ENCODE measurements at places on chromosomes 7 and 10.
A peak's percentile ranks its signal among the peaks of the same experiment; 100 is the strongest.

DNA sequence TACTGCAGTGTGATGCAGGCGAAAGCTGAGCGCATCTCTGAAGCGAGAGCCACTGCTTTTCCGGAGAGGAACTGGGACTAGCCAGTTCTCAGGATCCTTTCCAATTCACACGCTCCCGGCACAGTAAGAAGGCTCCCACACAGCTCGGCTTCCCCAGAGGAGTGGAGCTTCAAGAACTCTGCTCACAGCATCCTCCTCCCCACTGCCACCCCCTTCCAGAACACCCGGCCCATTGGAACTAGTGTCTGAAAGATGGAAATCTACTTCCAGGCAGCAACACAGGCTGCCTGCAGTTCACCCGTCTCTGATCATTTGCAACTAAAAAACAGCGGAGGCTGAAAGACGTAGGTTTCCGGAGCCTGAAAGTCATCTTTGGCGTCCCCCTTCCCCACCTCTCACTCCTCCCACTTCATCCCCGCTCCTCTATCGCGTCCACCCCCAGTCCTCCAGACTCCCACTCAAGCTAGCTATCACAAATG lies at the start of gene DGKB:
TSS of gene DGKB (minus strand) at position 163 of the 479 bp plus-strand sequence.
- DNase-seq: peak; percentile 26

- DNase-seq: peak; percentile 24
Measured at GRCh38 chr7:6442114-6442513, 5.6 kb downstream of the DAGLB start.

DNA sequence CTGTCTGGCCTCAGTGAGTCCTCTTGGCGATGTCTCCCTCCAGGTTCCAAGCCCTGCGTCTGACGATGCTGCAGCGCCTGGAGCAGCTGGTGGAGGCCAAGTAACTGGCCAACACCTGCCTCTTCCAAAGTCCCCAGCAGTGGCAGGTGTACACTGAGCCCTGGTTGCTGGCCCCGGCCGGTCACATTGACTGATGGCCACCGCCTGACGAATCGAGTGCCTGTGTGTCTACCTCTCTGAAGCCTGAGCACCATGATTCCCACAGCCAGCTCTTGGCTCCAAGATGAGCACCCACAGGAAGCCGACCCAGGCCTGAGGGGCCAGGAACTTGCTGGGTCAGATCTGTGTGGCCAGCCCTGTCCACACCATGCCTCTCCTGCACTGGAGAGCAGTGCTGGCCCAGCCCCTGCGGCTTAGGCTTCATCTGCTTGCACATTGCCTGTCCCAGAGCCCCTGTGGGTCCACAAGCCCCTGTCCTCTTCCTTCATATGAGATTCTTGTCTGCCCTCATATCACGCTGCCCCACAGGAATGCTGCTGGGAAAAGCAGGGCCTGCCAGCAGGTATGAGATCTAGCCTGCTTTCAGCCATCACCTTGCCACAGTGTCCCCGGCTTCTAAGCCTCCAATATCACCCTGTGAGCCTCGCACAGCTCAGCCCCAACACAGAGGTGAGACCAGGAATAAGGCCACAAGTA lies 7.3 kb upstream of the ZNF22 start:
- no peak for DNase-seq

GRCh38 chr7:158850545-158851102 lies 5.7 kb upstream of the DYNC2I1 start:
- no peak for DNase-seq

GRCh38 chr10:82564353-82565196 lies 689.6 kb downstream of the NRG3 start:
- DNase-seq: no peak

GRCh38 chr10:5628451-5629302 lies 37.7 kb downstream of the ASB13 start:
- peak; percentile 42 for DNase-seq

GRCh38 chr7:95303013-95303905 lies 21.1 kb downstream of the PON1 start:
- DNase-seq: no peak

DNA sequence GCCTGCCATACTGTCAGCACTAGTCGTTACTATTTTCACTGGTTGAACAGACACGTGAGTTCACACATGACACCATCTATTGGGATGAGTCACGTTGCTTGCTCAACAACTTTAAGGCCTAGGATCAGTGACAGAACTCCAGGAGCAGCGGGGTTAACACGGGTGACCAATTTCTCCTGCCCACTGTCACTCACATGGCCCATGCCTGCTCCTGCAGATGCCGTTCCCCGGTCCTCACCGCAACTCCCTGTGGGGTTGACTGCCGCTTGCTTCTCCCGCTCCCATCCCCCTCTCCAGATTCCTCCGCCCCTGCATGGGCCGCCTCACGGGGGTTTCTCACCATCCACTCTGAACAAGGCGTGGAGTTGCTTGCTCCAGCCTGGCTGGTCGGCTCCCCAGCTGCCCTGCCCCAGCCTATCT lies 128.2 kb downstream of the TAX1BP1 start:
- peak; percentile 34 for DNase-seq

DNA sequence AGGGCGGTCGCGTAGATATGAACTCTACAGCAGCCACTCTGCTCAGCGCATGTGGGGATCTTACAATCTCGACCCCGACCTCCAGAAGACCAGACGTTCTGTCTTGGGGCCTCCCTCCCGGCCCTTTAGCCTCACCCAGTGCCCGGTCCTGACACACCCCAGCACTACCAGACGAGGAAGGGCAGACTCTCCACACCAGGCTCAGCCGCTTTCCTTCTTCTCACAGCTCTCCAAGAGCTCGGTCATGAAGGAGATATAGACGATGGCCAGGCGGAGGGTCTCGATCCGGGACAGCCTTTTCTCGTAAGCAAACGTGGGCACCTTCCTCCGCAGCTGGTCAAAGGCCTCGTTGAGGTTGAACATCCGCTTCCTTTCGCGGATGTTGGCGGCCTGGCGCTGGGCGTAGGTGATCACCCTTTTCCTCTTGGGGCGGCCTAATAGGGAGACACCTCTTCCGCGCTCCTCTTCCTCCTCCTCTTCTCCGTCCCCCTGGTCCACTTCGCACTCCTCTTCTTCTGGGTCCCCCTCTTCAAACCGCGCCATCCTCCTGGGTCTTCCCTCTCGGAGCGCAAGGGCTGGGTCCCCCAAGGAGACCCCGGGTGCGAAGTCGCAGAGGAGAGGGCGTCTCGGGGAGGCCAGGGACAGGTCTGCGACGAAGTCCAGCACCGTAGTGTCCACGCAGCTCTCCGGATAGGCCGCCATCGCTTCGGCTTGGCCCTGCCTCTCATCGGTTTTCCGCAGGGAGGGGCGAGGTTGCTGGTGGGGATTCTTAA lies at the start of gene FERD3L:
TSS of gene FERD3L (minus strand) at position 761 of the 773 bp plus-strand sequence. CDS start at position 702, 59 bp downstream.
- DNase-seq: no peak

- DNase-seq: peak; percentile 87
Measured at GRCh38 chr7:13904689-13905088, 84.8 kb downstream of the ETV1 start.

DNA sequence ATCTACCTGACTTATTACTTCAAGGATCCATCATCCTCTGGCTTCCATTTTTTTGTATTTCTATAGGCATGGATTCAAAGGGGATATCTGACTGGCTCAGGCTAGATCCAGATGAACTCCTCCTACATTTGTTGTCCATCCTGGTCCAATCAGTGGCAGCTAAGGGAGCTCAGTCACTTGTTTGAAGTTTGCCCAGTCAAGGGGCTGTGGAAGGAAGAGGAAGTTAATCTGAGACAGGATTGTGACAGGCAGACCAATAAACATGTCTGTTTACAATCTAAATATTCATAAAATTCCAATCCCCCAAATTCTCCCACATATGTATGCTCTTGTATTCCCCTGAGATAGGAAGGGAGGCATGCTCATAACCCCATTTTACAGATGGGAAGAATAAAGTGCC lies 48.7 kb downstream of the CAV1 start:
- no peak for DNase-seq

DNA sequence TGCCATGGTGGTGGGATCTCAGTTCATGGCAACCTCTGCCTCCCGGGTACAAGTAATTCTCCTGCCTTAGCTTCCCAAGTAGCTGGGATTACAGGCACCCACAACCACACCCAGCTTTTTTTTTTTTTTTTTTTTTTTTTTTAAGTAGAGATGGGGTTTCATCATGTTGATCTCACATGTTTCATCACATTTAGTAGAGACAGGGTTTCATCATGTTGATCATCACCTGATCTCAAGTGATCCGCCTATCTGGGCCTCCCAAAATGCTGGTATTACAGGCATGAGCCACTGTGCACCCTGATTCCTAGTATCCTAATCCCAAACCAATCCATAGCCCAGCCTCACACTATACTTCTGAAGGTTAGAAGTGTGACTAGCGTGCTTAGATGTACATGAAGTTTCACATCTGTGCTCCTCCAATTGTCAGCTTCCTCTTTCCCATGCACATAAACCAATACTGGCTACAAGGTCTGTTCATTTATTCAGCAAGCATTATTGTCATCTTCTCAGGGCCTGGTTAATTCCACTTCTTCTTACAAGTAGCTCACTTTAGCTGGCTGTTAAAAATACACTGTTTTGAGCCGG lies 6.8 kb upstream of the NAT16 start:
- DNase-seq: no peak

GRCh38 chr7:34949361-34949760 lies 87.9 kb downstream of the DPY19L1 start:
- peak; percentile 46 for DNase-seq

DNA sequence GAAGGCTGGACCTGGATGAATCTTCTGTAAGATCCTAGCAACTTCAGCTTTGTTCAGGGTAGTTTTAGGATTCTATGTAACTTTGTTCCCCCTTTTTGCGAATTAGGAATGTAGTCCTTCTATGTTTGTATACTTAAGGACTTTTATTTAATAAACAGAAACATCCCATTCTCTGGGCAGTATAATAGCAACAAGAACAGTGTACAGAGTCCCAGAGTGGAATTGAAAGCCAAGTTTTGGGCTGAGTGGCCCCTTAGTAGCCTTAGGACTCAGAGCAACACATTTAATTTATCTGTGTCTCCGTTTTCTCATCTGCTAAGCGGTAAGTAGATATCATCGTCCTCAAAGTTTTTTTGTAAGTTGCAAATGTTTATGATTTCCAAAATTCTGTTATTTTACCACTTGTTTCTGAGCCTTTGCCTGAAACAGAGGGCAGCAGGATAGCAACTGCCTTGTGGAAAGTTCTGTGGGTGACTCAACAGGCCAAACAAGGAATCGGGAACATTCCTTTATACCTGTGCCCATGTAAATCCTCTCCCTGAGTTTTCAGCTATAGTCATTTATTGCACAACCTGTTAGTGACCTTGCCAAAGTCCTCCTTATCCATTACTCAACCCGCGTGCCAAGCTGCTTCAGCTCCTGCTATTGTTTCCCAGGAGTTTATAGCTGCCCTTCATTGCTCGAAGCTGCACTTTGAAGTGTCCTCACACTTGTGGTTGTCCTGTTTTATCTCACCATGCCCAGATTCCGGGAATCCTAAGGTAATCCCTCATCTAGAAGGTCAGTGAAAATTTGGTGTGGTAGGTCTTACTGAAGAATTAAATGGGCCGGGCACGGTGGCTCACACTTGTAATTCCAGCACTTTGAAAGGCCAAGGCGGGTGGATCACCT lies 199.1 kb upstream of the AHR start:
- no peak for DNase-seq

DNA sequence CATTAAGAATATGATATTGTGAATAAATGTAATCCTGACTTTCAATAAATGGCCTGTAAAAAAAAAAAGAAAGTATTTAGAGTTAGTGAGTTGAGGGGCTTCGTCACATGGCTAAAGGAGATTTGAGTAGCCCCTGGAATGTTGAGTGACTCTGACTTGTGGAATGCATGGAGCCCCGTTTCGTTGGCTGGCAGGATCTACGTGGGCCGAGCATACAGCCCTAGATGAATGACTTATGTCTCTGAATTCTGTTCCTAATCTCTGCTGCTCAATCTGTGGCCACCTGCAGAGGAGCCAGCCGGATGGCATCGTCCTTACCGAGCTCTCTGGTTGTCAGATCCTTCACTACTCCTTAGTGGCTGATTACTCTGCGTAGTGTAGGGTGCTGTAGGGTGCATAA lies 155.7 kb downstream of the MGMT start:
- peak; percentile 13 for DNase-seq

GRCh38 chr10:102354451-102354850 lies 41.1 kb upstream of the NFKB2 start:
- DNase-seq: no peak

DNA sequence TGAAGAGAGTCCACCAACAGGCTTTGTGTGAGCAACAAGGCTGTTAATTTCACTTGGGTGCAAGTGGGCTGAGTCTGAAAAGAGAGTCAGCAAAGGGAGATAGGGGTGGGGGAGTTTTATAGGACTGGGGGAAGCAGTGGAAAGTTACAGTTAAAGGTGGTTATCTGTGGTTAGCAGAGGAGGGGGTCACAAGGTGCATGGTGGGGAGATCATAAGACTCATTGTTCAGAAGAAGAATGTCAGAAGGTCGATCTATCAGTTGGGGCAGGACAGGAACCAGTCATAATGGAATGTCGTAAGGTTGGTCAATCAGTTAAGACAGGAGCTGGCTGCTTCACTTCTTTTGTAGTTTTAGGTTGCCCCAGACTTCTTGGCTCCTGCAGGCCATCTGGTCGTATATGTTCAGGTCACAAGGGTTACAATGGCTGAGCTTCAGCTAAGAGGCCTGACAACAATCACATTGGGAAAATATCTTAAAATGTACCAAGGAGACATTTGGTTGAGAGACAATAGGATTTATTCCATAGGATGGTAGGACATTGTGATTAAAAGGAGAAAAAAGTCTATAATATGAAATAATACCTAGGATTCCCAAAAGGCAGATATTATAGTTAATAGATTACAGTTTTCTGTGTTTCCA lies 356.4 kb downstream of the ANKRD7 start:
- no peak for DNase-seq

DNA sequence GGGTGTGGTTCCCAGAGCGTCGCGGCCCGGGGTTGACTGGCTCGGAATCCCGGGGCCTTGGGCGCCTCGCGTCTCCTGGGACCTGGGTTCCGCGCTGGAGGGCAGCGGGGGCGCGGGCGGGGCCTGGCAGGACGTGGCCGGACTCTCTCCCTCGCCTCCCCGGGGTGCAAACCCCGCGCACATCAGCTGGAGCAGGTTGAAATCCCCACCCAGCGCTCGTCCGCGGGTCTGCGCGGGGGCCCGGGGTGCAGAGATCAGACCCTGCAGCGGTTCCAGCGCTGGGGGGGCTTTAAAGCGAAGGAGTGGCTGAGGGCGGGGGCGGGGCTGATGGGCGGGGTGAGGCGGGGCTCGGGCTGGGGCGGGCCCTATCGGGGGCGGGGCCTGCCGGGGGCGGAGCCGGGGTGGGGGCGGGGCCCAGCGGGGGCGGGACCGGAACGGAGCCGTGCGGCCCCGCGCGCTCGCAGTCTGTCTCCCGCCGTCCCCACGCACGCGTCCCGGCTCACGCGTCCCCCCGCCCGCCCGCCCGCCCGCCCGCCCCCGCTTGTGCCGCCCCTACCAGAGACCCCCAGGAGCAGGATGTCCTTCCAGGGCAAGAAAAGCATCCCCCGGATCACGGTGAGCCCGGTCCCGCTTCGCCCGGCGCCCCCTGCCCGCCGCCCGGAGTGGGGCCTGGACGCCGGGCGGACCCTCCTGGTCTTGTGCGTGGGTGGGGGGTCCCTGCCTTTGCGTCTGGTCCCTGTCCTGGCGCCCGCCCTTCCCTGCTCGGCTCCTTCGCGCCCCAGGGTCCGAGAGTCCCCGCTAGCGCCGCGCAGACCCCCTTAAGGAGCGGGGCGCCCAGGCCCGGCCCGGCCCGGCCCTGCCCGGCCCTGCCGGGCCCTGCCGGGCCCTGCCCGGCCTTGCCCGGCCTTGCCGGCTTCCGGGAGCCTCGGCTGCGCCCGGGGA lies at the start of gene DPYSL4:
TSS of gene DPYSL4 (plus strand) at position 461 of the 942 bp plus-strand sequence. CDS start at position 577, 116 bp downstream.
- DNase-seq: peak; percentile 54

GRCh38 chr10:102322914-102323313 lies 72.6 kb upstream of the NFKB2 start:
- DNase-seq: no peak
